ENCODE measurements at places on chromosomes 12 and 14. TPM values are rescaled to one million over a fixed set of nuclear protein-coding genes. Genes with fewer than 3 reads are reported as not detected.

The CCDC197 gene
- not detected for total RNA-seq

The NPAS3 gene
- total RNA-seq: 5.2 TPM

The CPNE6 gene
- not detected for total RNA-seq

The ACOT4 gene
- 1.3 TPM for total RNA-seq

The OR2AP1 gene
- total RNA-seq: not detected

The CCDC91 gene
- total RNA-seq: 51.3 TPM

The TEX52 gene
- not detected for total RNA-seq

DNA sequence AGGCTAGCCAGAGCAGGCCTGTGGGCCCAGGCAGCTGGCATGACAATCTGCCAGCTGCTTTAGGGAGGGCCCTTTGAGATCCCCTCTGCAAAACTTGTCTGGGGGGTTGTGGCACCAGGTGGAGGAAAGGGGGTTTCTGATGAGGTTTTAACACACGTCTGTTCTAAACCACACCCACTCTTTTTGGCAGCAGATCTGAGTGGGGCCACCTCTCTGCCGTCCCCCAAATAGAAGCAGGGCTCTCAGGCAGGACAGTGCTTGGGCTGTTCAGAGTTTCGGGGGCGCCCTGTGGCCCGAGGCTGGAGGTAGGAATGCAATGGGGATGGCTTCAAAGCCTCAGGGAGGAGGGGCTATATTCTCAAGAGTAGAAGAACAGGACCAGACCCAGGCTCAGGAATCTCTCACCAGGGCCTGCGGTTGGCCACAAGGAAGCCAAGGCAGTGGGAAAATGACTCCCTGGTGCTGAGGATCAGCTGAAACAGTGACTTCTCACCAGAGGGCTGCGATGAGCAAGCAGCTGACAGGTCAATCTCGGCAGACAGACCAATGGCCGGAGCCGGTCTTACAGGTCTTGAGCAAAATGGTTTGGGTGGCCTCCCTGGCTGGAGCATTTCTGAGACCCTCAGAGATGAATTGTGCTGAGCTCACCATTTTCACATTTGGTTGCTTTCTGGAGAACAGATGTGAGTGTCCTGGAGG lies 1.5 kb upstream of the KRT5 start:
- H3K4me1 ChIP-seq: no peaks in the 10 kb centered on the region
- H3K27me3 ChIP-seq: peaks cover 33% of the 10 kb centered on the region
- H3K27ac ChIP-seq: no peak overlapping the region
- no peaks in the 10 kb centered on the region for H3K36me3 ChIP-seq
- peak; percentile 8 for DNase-seq
- no peak overlapping the region for H3K4me3 ChIP-seq

- peaks cover 15% of the 10 kb centered on the region for H3K36me3 ChIP-seq
- no peak for DNase-seq
- no peaks in the 10 kb centered on the region for H3K27me3 ChIP-seq
- H3K4me1 ChIP-seq: no peaks in the 10 kb centered on the region
- no peak overlapping the region for H3K4me3 ChIP-seq
- H3K27ac ChIP-seq: no peak overlapping the region
These were observed 30.3 kb downstream of the HIP1R start for GRCh38 chr12:122865268-122866231.

DNA sequence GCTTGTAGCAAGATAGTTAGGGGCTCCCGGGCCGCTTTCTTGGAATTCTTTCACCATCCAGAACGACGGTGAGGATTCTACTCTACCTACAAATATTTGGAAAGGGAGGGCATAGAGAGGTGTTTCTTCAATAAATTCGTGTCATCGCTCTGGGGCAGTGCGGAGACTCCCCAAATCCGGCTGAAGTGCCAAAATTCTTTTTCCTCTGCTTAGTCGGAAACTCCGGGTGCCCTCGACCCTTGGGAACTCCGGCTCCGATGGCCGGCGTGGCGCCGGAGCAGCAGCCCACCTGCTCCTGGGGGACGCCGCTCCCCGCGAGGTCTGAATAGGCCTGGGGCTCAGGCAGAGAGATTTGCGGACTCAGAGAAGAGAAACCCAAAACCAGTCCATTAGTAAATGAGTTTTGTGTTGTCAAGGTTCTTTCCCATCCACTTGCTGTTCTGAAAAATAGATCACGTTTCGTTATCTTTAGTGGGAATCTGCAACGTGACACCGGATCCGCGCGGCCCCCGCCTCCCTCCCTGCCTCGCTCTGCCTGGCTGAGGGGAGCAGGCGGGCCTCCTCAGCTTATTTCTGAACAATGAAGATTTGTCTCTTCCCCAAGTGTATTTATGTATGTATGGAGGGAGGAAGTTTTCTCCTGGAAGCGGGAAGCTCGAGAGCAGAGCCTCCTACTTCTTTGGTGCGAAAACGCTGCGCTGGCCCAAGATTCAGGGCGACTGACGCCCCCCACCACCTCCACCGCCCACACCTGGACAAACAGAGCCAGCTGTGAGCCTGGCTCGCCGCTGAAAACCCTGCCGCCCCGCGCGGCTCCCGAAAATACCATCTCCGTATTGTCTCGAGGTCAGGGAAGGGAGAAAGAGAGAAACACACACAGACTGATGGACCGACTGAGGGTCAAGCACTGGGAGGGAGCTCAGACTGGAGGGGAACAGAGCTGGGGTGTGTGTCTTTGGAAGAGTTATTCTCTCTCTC lies 3.7 kb upstream of the SIX1 start:
- H3K27ac ChIP-seq: no peak overlapping the region
- H3K27me3 ChIP-seq: peaks cover 93% of the 10 kb centered on the region

DNA sequence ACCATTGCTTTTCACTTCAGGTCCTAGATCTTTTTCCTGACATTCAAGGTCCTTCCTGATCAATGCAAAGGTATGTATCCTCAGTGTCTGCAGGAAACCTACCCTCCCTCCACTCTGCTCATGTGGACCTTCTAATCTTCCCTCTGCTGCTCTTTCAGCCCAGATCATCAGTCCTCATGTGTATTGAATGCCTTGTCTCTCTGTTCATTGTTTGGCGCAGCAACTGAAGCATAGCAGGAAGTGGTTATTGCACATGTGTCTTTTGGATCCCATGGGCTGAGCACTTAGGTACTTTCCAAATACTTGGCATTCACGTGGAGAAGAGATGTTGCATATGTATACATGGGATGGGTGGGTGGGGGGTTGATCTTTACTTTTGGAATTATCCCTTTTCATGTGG lies 4.3 kb upstream of the NIN start:
- H3K27me3 ChIP-seq: peaks cover 85% of the 10 kb centered on the region
- peaks cover 20% of the 10 kb centered on the region for H3K4me1 ChIP-seq
- no peak overlapping the region for H3K27ac ChIP-seq
- no peak overlapping the region for H3K4me3 ChIP-seq

GRCh38 chr14:34379816-34380470 lies 82.1 kb downstream of the SPTSSA start:
- peaks cover 13% of the 10 kb centered on the region for H3K4me1 ChIP-seq
- no peak overlapping the region for H3K4me3 ChIP-seq
- no peaks in the 10 kb centered on the region for H3K27me3 ChIP-seq

DNA sequence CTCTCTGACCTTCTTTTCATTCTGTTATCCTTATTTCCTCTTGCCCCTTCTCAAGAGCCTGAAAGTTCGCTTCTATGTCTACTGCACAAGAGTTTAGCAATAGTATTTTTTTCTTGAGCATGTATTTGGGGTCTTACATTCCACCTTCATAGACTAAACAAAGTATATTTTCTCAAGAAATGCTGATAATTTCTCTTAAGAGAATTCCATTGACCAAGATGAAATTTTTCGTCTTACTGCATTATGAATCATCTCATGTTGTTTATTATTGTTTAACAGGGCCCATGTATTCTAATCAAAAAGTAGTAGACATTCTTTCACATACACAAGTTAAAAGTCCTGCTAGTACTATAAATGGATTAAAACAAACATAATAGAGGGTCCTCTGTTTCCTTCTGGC lies 219.3 kb downstream of the C12orf50 start:
- no peak overlapping the region for H3K27ac ChIP-seq
- DNase-seq: no peak
- H3K4me1 ChIP-seq: no peaks in the 10 kb centered on the region
- H3K4me3 ChIP-seq: no peak overlapping the region
- H3K36me3 ChIP-seq: no peaks in the 10 kb centered on the region

- no peak for DNase-seq
- H3K4me1 ChIP-seq: no peaks in the 10 kb centered on the region
- H3K27me3 ChIP-seq: peaks cover 18% of the 10 kb centered on the region
- no peak overlapping the region for H3K27ac ChIP-seq
These were observed 100.9 kb downstream of the DICER1 start for GRCh38 chr14:95056476-95056875.

DNA sequence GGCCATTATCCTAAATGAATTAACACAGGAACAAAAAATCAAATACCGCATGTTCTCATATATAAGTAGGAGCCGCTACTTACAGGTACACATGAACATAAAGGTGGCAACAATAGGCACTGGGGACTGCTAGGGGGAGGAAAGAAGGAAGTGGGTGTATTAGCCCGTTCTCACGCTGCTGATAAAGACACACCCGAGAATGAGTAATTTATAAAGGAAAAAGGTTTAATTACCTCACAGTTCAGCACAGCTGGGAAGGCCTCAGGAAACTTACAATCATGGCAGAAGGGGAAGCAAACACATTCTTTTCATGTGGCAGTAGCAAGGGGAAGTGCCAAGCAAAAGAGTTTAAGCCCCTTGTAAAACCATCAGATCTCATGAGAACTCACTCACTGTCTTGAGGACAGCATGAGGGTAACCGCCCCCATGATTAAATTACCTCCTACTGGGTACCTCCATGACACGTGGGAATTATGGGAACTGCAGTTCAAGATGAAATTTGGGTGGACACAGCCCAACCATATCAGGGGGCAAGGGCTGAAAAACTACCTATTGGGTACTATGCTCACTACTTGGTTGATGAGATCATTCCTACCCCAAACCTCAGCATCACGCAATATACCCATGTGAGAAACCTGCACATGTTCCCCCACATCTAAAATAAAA lies 16.4 kb upstream of the MIA2 start:
- DNase-seq: no peak
- H3K36me3 ChIP-seq: no peaks in the 10 kb centered on the region
- H3K27me3 ChIP-seq: no peaks in the 10 kb centered on the region
- H3K4me1 ChIP-seq: no peaks in the 10 kb centered on the region

GRCh38 chr14:24443053-24443665 lies 583 bp upstream of the SDR39U1 start:
- no peaks in the 10 kb centered on the region for H3K27me3 ChIP-seq
- DNase-seq: no peak
- H3K36me3 ChIP-seq: peaks cover 11% of the 10 kb centered on the region

- H3K36me3 ChIP-seq: no peaks in the 10 kb centered on the region
- peak overlapping the region; percentile 75 for H3K4me3 ChIP-seq
- peak overlapping the region; percentile 82 for H3K27ac ChIP-seq
- peak; percentile 32 for DNase-seq
These were observed 212.1 kb downstream of the GXYLT1 start for GRCh38 chr12:41932470-41932991.

GRCh38 chr12:116977465-116978380 lies 67.0 kb downstream of the FBXW8 start:
- no peaks in the 10 kb centered on the region for H3K27me3 ChIP-seq
- H3K4me1 ChIP-seq: no peaks in the 10 kb centered on the region
- peaks cover 9% of the 10 kb centered on the region for H3K36me3 ChIP-seq
- H3K27ac ChIP-seq: no peak overlapping the region

- DNase-seq: no peak
- no peak overlapping the region for H3K27ac ChIP-seq
- no peaks in the 10 kb centered on the region for H3K27me3 ChIP-seq
- no peak overlapping the region for H3K4me3 ChIP-seq
- no peaks in the 10 kb centered on the region for H3K36me3 ChIP-seq
These were observed 4.7 kb upstream of the NCKAP5L start for GRCh38 chr12:49832836-49833421.

DNA sequence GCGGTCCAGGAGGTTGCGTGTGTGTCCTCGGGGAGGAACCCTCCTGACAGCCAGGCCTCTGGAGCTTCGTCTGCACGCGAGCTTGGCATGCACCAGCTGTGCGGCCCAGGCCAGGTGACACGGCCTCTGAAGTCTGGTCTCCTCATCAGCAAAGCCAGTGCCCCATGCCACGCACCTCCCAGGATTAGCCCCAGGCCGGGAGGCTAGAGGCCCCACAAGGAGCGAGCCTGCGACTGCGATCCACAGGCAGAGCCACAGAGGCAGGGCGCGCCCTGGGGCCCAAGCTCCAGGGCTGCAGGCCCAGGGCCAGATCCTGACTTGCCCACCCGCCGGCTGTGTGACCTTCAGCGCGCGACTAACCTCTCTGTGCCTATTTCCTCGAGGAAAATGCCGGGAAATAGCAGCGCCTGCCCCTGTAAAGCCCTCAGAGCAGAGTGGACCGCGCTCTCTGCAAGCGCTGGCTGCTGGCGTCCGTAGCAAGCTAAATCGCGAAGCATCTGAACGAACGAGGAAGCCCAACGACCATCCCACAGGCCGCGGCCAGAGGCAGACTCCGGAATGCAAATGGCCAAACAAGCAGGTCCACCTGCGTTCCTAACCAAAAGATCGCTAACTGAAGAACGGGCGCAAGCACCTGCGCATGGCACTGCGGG lies 492 bp upstream of the BTBD6 start:
- H3K36me3 ChIP-seq: peaks cover 14% of the 10 kb centered on the region
- H3K4me1 ChIP-seq: peaks cover 5% of the 10 kb centered on the region
- DNase-seq: no peak
- H3K4me3 ChIP-seq: peak overlapping the region; percentile 77

DNA sequence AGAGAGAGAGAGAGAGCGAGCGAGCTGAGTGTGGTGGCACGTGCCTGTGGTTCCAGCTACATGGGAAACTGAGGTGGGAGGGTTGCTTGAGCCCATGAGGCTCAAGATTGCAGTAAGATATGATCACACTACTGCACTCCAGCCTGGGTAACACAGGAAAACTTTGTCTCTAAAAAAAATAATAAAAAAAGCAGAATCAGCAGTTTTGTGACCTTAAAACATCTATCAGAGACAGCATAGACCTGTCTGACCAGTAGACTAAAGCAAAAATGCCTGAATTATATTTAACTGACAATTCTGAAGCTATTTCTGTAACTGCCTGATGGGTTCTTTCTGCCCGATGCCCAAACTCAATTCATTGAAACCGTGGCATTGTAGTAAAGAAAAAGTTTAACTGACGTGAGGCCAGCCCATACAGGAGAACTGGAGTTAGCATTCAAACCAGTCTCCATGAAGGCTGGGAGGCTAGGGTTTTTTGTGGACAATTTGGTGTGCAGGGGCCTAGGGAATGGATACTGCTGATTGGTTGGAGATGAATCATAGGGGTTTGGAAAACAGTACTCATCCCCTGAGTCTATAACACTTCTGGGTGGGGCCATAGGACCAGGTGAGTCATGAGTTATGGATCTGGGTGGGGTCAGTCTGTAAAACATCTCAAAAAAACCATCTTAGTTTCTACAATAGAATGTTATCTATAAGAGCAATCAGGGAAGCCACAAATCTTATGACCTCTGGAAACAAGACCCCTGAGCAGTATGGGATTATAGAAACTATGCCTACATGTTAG lies 8.0 kb upstream of the RASSF8 start:
- DNase-seq: no peak
- no peaks in the 10 kb centered on the region for H3K27me3 ChIP-seq
- H3K4me1 ChIP-seq: no peaks in the 10 kb centered on the region
- no peak overlapping the region for H3K27ac ChIP-seq
- no peak overlapping the region for H3K4me3 ChIP-seq

DNA sequence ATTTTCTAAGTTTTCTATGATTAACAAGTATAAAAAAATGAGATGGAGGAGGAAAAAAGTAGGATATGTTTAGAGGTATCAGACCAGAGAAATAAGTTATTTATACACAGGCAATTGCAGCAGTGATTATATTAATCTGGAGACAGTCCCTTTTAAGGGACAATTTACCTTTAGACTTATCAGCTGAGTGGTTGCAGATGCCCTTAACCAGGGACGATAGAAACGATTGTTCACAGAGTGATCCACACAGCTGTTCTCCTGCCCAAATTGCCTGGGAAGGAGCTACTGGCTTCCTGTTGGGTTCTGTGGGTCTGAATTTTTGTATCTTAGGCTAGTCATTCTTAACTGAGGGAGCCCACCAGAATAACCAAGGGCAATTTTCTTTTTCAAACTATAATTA lies 66.4 kb downstream of the GCH1 start:
- peaks cover 11% of the 10 kb centered on the region for H3K36me3 ChIP-seq
- no peaks in the 10 kb centered on the region for H3K27me3 ChIP-seq
- no peak for DNase-seq
- peaks cover 23% of the 10 kb centered on the region for H3K4me1 ChIP-seq

Measured in progenitor cell of endocrine pancreas (in vitro differentiated cells).